ENCODE measurements at places on chromosomes 12 and 14.
A peak's percentile ranks its signal among the peaks of the same experiment; 100 is the strongest.

GRCh38 chr14:34522496-34522895 is 17.0 kb downstream of the EAPP start:
- no peak for DNase-seq

DNA sequence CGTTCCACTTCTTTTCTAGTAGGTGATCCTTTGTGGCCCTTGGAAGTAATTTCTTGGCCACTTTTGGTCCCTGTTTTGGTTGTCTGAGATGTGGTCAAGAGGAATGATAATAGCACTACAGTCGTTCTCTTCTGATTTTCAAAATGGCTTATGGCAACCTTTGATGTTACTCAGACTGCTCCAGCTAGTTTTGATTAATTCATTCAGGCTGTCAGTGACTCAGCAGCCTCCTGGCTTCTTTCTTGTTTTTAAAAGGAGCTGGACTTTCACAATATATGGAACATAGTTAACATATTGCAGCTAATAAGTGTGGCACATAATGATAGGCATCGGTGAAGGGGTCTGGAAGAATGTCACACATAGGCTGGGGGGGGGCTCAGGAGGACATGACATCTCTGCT is 47.3 kb downstream of the WDR20 start:
- DNase-seq = no peak

GRCh38 chr12:53739214-53740129 is 12.2 kb upstream of the CALCOCO1 start:
- no peak for DNase-seq

- DNase-seq = no peak
Observed at GRCh38 chr12:84858796-84859195, 53.8 kb downstream of the SLC6A15 start.

DNA sequence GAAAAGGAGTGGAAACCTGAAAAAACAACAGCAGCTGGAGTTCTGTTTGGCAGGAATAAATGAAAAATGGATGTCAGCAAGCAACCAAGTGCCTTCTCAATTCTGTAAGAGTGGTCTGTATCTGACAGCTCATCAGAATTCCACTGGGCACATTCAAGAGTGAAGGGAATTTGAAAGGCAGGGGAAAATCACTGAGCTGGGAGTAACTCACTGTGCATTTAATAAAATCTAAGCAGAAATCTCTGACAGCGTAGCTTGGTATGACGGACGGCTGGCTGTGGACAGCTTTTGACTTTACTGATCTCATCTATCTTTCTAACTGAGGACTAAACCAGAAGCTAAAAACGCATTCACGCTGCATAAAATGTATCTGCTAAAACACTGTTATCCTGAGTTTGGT is 153.4 kb downstream of the RIMBP2 start:
- DNase-seq = no peak

DNA sequence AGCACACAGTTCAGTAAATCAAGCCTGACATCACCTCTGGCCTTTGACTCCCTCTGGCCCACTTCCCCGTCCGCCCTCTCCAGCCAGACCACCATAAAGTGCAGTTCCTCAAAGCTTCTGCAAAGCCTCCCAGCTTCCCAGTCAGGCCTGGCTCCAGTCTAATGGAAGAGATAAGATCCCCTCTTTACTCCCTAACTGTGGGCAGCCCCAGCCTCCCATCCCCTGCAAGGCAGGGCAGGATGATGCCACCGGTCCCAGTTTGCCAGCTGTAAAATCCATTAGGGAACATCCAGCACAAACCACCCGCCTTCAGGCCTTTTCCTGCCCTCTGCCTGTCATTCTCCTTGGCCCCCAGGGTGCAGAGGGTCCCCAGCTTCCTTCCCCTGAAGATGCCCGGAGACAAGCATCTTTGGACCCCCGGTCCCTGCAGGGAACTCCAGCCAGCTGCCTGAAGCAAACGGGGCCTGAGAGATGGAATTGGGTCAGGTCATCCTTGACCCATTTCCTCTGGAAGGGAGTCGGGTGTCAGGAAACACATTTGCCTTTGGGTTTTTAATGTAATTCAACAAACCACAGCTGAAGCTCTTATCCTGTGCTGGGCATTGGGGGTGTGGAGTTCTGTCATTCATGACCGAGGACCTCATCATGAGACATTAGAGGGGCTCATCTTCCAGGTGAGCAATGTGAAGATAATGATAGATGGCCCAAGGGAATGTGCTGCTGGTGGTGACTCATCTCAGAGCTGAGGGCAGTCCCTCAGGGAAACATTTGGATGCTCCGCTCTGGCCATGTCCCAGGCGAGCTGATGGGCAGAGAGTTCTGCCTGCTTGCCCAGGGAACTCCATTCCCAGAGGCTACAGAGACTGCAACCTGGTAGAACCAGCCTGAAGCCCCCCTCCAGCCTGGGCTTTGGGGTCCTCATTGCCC is 93.8 kb upstream of the CLMN start:
- no peak for DNase-seq

- no peak for DNase-seq
Observed at GRCh38 chr12:69821456-69822159, 3.4 kb upstream of the MYRFL start.

DNA sequence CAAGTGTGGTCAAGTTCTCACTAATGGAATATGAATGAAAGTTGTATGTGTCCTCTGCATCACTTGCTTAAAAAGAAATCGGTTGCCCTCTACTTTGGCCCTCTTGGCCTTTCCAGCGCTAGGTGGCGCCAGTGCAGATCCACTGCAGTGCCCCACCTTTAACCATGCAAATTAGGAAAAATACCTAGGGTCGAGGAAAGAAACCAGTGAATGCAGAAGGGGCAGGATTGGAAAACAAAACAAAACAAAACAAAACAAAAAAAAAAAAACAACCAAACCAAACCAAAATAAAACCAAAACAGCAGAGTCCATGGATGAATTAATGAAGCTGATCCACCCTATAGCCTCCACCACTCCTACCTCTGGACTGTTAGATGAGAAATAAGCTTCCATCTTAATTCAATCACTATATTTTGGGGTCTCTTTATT is 12.9 kb upstream of the NEMF start:
- DNase-seq = peak; percentile 45

DNA sequence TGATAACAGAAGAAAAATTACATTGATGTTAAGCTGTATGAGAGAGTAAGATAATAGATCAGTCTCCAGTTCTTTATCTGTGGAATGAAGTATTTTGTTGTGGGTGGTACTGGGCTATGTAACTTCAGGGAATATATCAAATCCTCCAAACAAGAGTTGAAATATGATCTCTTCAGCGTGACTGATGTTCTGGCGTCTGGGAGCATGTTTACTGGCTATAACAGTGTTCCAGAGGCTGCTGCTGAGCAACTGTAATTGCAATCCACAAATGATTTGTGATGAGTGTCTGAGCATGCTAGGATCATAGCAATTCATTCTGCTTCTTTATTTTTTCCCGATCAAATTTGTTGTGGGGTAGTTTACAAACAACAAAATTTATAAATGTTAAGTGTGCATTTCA is 18.6 kb upstream of the CCDC198 start:
- no peak for DNase-seq

- DNase-seq = peak; percentile 68
Observed at GRCh38 chr12:52230364-52231281, 2.4 kb upstream of the KRT7 start.

GRCh38 chr14:33561488-33562175 is 389.2 kb downstream of the EGLN3 start:
- DNase-seq = peak; percentile 8

DNA sequence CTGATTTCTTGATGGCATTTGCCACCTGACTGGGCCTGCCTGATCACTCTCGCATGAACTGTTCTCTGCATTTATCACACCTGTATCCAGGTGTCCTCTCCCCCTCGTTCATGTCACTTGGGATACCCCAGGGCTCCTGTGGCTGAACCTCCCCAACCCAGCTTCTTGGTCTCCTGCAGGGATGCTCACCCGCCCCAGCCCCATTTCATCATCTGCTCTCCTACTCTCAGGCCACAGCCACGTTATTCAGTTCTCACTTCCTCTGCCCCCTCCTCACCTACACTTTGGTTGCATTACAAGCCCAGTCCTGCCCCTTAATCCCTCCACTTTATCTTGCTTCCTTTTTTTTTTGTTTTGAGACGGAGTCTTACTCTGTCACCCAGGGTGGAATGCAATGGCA is 35.5 kb downstream of the TMBIM6 start:
- no peak for DNase-seq

DNA sequence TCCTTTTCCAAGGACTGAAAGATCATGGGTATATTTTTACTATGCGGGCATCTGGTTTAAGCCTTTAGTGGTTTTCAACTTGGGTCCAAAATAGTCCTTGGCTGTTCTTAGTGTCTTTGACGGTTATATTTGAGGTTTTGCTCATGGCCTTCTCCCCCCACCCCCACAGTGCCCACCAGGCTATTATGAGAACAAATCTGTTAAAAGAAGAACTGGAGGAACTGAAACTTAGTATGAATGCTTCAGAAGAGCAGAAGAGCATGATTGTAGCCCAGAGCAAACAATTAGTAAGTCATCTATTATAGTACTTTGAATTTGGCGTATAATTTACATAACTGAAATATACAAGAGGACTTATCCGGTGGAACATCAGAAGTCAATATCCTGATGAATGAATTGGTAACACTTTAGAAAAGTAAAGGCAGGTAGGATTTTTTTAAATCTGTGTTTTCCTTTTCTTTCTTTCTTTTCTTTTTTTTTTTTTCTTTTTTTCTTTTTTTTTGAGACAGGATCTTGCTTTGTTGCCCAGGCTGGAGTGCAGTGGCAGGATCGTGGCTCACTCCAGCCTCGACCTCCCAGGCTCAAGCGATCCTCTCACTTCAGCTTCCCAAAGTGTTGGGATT is 71.8 kb upstream of the BCAT1 start:
- no peak for DNase-seq

DNA sequence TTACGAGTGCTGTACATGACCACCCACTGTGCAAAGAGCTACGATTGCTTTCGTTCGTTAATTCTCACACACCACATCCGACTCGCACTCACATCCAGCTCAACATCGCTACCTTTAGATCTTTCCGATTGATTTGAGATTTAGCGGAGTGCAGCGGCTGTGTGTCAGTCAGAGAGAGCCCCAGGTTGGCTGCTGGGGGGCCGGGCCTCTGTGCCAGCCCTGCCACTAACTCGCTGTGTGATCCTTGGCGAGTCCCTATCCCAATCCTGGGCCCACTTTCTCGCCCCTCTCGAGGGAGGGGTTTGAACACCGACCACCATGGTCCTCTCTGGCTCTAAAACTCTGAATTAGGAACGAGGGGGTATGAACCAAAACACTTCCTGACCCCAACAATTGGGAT is 8.6 kb downstream of the DLK1 start:
- DNase-seq = no peak

DNA sequence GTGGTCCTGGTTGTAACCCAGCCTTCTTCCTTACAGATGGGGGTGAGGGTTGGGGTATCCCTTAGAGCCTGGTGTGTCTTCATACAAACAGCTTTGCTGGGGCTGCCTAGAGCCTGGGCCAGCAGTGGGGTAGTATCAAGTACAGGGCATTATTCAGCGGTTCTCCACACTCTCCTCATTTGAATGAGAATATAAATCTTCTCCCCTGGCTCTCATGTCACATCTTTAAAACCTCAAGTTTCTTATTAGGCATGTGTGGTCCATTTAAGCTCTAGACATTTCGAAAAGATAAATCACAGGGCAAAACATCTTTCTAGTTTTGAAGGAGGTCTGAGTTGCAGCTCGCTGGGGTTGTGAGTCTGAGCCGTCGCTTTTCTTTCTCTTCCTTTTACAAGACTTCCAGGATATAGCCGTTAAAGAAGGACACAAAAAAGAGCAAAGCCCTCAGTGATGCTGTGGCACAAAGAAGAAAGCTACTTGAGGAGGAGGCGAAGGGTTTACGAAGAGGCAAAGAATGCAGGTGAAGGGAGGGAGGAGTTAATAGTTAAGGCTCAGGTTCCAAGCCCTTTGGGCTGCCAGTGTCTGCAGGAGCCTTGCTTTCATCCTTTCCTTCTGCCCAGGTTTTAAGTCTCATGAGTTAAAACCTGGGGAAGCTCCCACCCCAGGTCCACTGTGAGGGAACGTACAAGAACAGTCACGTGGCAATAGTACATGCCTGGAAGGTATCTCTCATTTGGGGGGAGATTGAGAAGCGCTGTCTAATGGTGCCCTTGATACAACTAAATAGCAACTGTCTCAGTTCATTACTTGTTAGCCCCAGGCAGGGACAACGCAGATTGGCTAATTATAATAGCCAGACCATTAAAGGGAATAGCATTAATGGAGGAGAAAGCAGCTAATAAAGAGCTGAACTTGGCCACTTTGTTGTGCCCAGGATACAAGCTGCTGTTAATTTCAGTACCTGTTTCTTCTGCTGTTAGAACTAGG is 94.2 kb downstream of the ETV6 start:
- no peak for DNase-seq

DNA sequence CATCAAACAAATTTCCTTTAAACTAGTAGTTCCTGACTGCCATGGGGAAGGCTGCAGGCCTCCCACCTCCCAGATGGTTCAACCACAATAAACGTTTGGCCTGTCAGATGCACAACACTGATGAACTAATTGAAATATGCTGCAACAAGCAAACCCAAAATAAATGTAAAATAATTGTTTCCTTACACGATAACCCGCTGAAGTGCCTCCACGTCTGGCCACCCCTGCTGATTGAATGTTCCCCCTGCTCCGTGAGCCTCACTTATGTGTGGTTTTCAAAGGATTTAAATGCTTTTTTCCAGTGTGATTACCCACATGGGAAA is 8.4 kb downstream of the PITPNM2 start:
- DNase-seq = no peak

GRCh38 chr12:5587711-5588121 is 155.8 kb downstream of the NTF3 start:
- no peak for DNase-seq

GRCh38 chr14:70013271-70013873 is 134.2 kb downstream of the SMOC1 start:
- no peak for DNase-seq

- no peak for DNase-seq
Observed at GRCh38 chr12:129481921-129482320, 421.9 kb downstream of the TMEM132D start.

- DNase-seq = no peak
Observed at GRCh38 chr14:99121319-99121875, 150.6 kb downstream of the BCL11B start.

DNA sequence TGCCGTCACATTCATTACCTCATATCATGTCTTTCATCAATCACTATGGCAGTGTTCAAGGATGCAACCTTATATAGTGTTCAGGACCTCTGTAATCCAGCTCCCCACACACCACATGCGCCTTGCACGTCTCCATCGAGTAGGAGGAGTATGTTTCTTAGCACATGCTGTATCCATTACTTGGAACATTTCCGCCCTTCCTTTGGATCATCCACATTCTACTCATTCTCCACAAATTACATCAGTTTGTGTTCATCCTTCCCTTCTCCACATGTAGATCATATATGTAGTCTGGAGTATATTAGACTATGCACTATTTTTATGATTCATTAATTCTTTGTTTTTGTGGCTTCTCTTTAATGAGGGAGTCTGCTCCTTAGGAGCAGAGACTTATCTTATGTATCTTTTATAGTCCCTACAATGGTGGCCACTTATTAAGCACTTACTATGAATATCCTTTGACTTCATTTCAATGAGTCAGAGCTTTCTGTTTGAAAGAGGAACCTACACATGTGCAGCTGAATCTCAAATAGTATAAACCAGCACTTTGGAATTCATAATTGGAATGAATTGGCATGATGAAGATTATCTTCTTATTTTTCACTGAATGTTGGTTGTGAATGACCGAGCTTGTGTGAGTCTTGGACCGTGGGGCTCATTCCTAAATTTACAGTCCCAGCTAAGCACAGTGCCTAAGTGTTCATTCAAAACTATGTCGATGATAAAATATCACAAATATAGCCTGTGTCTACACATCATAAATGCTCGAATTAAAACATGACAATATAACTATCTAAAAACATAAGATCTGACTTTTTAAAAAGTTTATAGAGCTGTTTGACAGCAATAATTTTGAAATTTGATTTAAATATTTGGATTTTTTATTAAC is 30.2 kb upstream of the NPAS3 start:
- DNase-seq = no peak

- no peak for DNase-seq
Observed at GRCh38 chr12:19909418-19909817, 458.9 kb upstream of the PDE3A start.

Data from cerebellum (tissue), 4 donors.